Upper lobe of left lung (tissue), 6 donors: ENCODE measurements at places on chromosomes 4 and X. TPM values are rescaled to one million over a fixed set of nuclear protein-coding genes. Genes with fewer than 3 reads are reported as not detected.
A peak's percentile ranks its signal among the peaks of the same experiment; 100 is the strongest.

DNA sequence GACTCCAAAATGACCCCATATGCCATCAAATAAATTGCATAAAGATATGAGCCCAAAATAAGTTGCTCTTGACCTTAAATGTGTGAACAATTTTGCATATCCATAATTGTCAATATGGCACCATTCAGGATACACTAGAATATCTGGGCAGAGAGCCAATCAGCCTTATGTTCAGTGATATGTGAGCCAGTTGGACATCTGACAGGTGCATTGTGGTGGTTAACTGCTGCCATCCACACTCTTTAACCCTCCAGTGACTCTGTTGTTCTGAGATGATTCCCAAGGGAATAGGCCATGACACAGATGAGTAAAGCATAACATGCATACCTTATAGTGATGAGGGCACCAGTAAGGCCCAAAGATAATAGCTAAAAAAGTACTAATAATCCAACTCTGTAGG lies 500.1 kb downstream of the PCDH18 start:
- H3K27ac ChIP-seq: no peak overlapping the region
- H3K4me3 ChIP-seq: no peak overlapping the region
- H3K36me3 ChIP-seq: no peaks in the 10 kb centered on the region
- no peak for DNase-seq
- H3K4me1 ChIP-seq: no peaks in the 10 kb centered on the region

GRCh38 chrX:2484256-2484655 lies 16.5 kb downstream of the DHRSX start:
- peak overlapping the region; percentile 32 for H3K27ac ChIP-seq
- no peak overlapping the region for H3K4me3 ChIP-seq
- no peaks in the 10 kb centered on the region for H3K27me3 ChIP-seq
- peaks cover 34% of the 10 kb centered on the region for H3K36me3 ChIP-seq
- H3K4me1 ChIP-seq: no peaks in the 10 kb centered on the region
- no peak for DNase-seq

DNA sequence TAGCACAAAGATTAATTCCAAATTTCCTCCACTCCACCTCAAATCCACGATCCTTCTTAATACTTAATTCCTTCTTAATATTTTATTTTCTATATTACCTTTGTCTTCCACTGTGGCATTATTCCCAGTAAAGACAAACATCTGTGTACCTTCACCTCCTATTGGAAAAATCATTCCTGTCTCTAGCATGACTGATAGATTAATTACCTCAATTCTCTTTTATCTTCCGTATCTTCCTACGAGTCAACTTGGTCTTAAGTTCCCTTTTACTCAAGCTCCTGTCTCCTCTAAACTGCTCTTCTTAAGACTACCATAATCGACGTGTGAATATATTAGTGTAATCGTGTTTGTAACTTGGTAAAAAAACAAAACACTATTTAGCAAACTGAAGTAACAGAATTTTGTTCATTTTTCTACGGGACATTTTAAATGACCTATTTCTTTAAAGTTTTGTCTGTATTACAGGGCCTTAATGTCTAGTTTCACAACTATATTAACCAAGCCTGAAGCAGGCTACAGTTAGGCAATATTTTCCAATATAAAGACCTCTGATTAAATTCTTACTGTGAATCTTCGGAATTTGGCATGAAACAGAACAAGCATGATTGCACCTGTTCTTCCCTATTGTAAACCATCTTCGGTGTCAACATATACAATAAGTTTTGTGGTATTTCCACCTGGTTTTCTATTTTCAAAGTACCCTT lies 1.1 kb upstream of the USP38 start:
- no peak for DNase-seq
- H3K4me3 ChIP-seq: no peak overlapping the region
- peak overlapping the region; percentile 92 for H3K27ac ChIP-seq
- no peaks in the 10 kb centered on the region for H3K27me3 ChIP-seq
- peaks cover 3% of the 10 kb centered on the region for H3K36me3 ChIP-seq

The SPANXN4 gene
- total RNA-seq: not detected

The COL25A1 gene
- not detected for total RNA-seq

DNA sequence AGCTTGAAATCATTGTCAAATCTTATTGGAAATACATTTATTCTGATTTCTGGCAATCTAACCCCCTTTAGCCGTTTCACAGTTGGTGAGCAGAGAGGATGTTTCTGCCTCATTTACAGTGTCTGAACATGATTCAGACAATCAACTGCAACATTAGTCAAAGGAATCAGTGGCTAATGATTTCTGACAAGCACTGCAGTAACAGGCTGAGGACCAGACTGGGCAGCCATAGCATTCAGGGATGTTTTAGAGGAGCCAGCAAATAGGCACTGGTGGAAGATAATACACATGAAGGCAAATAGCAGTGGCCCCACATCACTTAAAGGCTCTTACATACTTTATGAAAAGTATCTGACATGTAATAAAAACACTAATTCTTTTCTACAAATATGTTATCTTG lies 102.8 kb downstream of the TTC29 start:
- H3K27me3 ChIP-seq: no peaks in the 10 kb centered on the region
- no peak for DNase-seq
- H3K4me1 ChIP-seq: no peaks in the 10 kb centered on the region
- no peak overlapping the region for H3K27ac ChIP-seq
- H3K36me3 ChIP-seq: no peaks in the 10 kb centered on the region

DNA sequence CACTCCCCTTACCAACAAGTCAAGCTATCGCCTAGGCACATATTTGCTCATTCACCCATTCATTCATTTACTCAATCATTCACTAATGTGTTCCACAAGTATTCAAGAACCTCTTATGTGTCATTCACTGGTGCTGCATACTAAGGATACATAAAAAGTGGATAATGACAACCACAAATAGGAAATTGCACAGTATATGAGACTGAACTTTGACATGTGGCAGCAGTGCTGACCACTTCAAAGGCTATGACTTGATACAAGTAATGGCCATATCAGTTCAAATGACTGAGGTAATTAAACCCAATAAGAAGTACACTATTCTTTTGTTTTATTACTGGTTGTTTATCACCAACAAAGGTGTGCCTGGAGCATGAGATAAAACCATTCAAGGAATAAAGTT lies 282.5 kb downstream of the KLHL13 start:
- H3K4me1 ChIP-seq: no peaks in the 10 kb centered on the region
- H3K27ac ChIP-seq: no peak overlapping the region
- H3K27me3 ChIP-seq: no peaks in the 10 kb centered on the region

DNA sequence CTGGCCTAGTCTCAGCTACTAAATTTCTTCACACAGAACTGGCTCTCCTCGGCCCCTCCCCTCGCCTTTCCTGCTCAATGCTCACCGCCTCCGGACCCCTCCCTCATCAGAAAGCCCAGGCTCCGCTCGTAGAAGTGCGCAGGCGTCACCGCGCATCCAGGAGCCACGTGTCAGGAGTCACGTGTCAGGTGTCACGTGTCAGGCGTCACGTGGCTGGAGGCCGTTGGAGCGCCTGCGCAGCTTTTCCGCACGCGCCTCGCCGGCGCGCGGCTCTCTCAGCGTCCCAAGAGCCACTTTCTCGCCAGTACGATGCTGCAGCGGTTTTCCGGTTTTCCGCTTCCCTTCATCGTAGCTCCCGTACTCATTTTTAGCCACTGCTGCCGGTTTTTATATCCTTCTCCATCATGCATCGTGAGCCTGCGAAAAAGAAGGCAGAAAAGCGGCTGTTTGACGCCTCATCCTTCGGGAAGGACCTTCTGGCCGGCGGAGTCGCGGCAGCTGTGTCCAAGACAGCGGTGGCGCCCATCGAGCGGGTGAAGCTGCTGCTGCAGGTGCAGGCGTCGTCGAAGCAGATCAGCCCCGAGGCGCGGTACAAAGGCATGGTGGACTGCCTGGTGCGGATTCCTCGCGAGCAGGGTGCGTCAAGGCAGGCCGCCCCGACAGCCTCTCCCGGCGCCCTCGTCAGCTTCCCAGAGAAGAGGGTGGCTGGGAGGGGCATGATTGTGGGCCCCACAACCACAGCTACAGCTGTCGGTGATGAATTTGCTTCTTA lies at the start of gene SLC25A31:
Gene SLC25A31 (plus strand): TSS at position 259 of the 772 bp plus-strand sequence. CDS start 146 bp downstream, at position 405.
- H3K36me3 ChIP-seq: no peaks in the 10 kb centered on the region
- H3K27ac ChIP-seq: no peak within 1 kb of the TSS
- DNase-seq: peak; percentile 80
- no peaks in the 10 kb centered on the region for H3K4me1 ChIP-seq
- H3K27me3 ChIP-seq: no peaks in the 10 kb centered on the region

- H3K4me1 ChIP-seq: peaks cover 6% of the 10 kb centered on the region
- peak; percentile 82 for DNase-seq
- H3K4me3 ChIP-seq: peak within 1 kb of the TSS; percentile 25
- no peaks in the 10 kb centered on the region for H3K36me3 ChIP-seq
- H3K27me3 ChIP-seq: no peaks in the 10 kb centered on the region
These were observed at the start of gene TAF7L for GRCh38 chrX:101290957-101291603. TSS of gene TAF7L (minus strand) at chrX:101291334. CDS start at chrX:101287543, 3,791 bp downstream.

The CABS1 gene
- total RNA-seq: not detected

GRCh38 chr4:110669663-110670062 lies 46.8 kb upstream of the PITX2 start:
- no peak for DNase-seq
- no peak overlapping the region for H3K27ac ChIP-seq
- no peaks in the 10 kb centered on the region for H3K27me3 ChIP-seq
- H3K36me3 ChIP-seq: no peaks in the 10 kb centered on the region
- no peak overlapping the region for H3K4me3 ChIP-seq

The HTN3 gene
- total RNA-seq: not detected

The L1CAM gene
- total RNA-seq: 1.1 TPM
